ENCODE measurements at places on chromosomes 13 and 19.
A peak's percentile ranks its signal among the peaks of the same experiment; 100 is the strongest.

- no peak for DNase-seq
These were observed 7.7 kb downstream of the MEX3D start for GRCh38 chr19:1560286-1560882.

GRCh38 chr19:46786236-46787039 lies 2.0 kb downstream of the SLC1A5 start:
- peak; percentile 41 for DNase-seq

DNA sequence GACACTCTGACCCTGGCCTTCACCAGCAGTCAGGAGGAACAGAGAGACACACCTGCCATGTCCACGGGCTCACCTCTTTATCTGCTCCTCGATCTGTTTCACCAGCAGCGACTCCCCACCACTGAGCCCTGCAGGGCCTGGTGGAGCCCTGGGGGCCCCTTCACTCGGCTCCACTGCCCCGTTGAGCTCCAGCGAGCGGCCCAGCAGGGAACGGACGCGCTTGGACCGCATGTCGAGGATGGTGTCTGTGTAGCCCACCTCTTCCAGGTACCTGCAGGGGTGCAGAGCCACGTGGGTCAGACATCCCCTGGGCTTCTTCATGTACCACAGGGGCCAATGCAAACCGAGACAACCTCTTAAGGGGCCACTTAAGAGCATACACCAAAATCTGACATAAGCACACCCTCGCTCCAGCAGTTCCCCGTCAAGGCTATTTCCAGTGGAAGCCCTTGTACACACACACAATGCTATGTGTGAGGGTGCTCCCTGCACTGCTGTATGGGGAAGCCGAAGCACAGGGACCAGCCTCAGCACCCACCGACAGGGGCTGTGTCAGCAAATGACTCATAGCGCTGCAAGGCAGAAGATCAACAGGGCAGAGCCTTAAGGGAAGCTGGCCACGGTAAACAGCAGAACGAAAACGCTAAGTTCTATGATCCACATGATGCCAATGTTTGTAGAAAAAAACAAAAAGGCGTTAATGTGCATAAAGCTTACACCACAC lies 12.7 kb upstream of the FKRP start:
- DNase-seq = no peak

- DNase-seq = no peak
These were observed 191.0 kb upstream of the HTR2A start for GRCh38 chr13:47087841-47088240.

DNA sequence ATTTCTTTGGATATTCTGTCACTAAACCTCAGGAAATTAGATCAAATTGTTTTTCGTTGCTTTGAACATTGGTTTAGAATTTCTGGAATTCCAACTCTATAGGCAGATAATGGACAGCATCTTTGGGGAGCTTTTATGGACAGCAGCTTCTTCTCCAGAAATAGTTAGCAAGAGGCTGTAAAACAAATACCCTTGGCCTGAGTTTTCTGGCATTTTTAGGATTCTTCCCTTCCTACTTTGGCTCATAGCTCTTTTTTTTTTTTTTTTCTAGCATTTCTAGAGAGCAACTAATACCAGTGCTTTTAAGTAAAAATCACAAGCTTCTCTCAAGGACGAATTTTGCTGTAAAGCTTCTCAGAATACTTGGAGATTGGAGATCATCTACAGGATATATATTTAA lies 169.8 kb upstream of the SPRY2 start:
- DNase-seq = no peak

GRCh38 chr13:105333416-105333815 lies 1202.0 kb downstream of the EFNB2 start:
- DNase-seq = no peak

- DNase-seq = no peak
These were observed 90.8 kb upstream of the SLC10A2 start for GRCh38 chr13:103157016-103157415.

GRCh38 chr19:1264801-1265614 lies 4.1 kb upstream of the CIRBP start:
- DNase-seq = no peak

DNA sequence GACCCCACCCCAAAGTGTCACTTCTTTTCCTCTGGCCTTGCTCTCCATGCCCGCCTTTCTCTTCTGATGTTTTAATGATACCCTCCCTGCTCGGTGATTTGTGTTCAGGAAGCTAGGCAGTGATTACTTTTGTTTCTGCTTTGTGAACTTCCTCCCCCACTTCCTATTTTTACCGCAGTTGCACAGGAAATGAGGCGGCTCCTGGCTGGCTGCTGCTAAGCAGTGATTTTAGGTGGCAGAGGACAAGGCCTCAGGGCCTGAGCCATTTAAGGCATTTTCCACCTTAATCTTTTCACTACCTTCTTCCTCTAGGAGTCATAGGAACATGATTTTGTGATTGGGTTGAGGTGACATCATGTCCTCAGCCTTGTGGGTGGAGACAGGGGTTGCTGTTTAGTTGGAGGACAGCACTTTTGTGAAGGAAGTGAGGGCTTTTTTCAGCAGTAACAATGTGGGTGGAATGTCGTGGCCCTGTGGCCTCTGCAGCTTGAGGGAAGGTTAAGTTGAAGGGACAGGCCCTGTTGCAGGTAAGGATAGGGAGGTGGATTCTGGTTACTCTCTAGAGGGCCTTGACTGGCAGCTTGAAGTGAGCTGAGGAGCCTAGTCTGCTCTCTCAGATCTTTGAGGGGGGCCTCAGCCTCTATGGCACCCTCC lies 15.7 kb downstream of the GARRE1 start:
- DNase-seq = no peak

GRCh38 chr19:48443731-48444128 lies 2.1 kb upstream of the GRWD1 start:
- DNase-seq = no peak

GRCh38 chr13:19862481-19863313 lies 752 bp downstream of the ZMYM5 start:
- peak; percentile 29 for DNase-seq

DNA sequence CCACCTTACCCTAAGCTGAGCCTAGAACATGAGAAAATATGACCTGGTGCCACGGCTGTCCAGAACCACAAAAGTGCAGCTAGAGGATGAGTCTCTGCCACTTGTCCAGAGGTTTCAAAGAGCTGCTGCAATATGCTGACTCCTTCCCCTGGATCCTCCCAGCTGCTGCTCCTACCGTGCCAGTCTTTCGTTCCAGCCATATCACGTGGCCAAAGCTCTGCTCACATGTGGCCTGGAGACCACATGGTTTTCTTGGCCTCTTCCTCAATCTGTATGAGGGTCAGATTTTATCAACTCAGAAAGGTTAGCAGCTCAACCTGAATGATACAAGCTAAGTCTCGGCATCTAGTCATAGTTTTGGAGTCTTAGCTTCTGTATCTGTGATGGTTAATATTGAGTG lies 3.2 kb upstream of the SACS start:
- DNase-seq = no peak

GRCh38 chr13:110475550-110476219 lies 85.8 kb downstream of the RAB20 start:
- no peak for DNase-seq

DNA sequence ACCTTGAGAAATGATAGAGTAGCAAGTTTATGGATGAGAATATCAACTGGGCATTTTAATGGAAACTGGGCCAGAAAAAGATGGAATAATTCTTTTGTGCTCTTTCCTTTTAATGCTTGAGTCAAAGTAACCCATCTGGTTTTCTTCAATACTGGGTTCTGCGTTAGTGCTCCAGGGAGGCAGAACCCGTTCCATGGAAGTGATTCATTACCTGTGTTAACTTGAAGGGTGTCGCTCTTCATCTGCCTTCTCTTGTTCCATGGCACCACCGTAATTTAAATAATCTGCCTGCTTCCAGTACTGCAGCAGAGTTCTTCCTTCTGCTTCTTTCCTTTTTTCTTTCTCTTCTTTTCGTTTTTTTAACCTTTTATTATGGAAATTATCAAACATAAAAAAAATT lies 14.7 kb upstream of the USP12 start:
- peak; percentile 57 for DNase-seq

DNA sequence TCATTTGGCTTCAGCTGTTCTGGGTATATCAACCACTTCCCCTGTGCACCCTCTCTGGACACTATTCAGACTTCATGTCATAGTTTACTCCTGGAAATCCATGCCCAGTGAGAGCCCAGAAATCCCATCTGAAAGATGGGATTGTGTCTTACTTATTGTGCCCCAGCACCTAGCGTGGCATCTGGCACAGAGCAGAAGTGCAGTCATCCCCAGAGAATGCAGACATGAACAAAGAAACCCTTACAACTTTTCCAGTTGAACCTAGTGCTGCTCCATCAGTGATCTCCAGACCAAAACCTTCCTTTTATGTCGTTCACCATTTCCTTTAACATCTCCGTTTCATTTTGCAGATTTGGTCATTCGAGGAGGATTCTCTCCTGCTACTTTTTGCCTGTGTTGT lies 60.6 kb downstream of the MBNL2 start:
- no peak for DNase-seq

DNA sequence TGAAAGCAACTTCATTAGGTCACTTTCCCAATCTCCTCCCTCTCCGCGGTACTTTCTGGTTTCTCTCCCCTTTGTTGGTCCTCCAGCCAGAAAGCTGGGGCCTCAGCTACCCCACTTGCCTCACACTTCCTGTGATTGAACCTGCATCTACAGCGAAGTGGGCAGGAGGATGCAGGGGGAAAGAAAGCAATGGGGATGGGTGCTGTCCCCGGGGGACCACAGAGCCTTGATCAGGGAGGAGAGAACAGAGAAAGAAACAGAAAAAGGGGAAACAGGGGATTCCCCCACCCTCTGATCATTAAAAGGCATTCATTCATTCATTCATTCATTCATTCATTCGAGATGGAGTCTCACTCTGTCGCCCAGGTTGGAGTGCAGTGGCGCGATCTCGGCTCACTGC lies 74.2 kb downstream of the TRPM4 start:
- no peak for DNase-seq

DNA sequence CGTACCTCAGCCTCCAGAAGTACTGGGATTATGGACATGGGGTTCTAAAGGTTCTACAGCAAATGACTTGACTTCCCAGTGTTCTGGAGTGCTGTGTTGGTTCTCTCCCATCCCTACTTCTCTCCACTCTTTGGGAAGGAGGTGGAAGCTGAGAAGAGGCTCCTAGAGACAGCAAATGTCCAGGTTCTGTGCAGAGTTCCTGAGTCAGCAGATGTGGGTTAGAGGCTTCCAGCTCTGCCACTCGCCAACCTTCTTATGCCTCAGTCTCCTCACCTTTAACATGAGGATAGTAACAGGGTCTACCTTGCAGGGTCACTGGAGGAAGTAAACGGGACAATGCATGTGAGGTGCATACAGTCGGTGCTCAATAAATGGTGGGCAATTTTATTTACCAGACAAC lies 80.5 kb upstream of the VSTM2B start:
- DNase-seq = no peak

GRCh38 chr19:29681422-29682235 lies 16.4 kb downstream of the PLEKHF1 start:
- DNase-seq = no peak

- DNase-seq = no peak
These were observed 412 bp downstream of the IRS2 start for GRCh38 chr13:109785892-109786450.

GRCh38 chr19:58400916-58401839 lies 5.7 kb downstream of the RNF225 start:
- peak; percentile 96 for DNase-seq

DNA sequence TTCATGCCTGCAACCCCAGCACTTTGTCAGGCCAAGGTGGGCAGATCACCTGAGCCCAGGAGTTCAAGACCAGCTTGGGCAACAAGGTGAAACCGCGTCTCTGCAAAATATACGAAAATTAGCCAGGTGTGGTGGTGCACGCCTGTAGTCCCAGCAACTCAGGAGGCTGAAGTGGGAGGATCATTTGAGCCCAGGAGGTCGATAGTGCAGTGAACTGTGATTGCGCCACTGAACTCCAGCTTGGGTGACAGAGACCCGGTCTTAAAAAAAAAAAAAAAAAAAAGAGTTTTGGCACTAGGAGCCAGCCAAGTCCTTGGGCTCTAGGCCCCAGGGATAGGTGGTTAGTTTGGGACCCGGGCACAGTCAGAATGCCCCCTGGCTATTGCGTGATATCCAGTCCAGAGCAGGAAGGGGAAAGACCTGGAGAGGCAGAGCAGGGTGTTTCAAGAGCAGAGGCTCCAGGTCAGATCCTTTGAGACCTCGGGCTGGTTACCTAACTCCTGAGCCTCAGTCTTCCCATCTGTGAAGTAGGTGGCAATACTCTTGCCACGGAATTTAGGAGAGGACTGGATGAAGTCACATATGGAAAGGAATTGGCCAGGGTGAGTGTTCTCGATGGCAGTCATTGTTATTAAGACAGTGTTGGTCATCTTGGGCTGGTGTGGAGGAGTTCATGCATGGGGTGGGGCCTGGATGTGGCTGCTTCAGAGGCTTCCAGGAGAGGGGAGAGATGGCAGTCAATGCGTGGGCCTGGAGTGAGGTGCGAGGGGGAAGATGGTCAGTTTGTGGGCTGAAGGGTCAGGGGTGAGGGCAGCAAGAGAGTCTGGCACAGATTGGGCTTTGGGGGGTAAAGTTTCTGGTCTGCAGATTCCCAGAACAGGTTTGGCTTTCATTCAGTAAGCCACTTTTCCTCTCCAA lies 2.8 kb downstream of the PPP1R37 start:
- no peak for DNase-seq

- no peak for DNase-seq
These were observed 656 bp downstream of the ZNF155 start for GRCh38 chr19:43984687-43985000.

- no peak for DNase-seq
These were observed 177.3 kb upstream of the SGCG start for GRCh38 chr13:23003446-23003845.

GRCh38 chr13:113666329-113666670 lies 719 bp upstream of the GRK1 start:
- no peak for DNase-seq

DNA sequence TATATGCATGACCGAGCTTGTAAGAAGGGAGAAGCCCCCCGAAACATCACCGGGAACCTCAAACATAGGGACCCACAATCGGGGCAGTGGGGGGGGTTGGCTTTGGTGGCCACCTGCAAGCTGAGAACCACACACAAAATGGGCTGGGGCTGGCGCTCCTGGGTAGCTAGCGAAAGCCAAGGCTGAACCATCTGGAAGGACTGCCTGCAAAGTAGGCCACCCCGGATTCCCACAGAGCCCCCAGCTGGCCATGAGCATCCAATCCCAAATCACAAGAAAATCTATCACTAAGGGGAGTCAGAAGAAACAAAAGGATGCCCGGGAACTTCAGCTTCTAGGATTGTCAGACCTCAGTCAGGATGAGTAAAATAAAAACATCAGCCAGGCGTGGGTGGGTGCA lies 2.8 kb upstream of the PSPN start:
- DNase-seq = no peak

GRCh38 chr13:71851498-71852409 lies 15.2 kb downstream of the DACH1 start:
- DNase-seq = no peak

DNA sequence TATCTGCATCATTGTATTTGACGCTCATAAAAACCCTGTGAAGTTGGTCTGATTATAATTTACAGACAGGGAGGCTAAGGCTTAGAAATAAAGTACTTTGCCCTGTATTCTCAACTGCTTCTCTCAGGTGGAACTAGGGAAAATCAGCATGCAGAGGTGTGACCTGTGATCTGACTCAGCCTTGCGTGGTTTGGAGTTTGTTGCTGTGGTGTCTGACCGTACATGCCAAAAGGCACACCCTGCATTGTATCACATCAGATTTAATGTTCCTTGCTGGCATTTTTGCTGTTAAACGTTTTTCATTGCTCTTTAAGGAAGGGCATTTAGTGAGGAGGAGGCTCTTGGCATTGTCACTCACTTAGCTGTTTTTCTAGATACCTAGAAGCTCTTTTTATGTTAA lies 58.8 kb upstream of the C1QTNF9B start:
- DNase-seq = no peak
